Progenitor cell of endocrine pancreas (in vitro differentiated cells): ENCODE measurements at places on chromosomes 2 and 18.

DNA sequence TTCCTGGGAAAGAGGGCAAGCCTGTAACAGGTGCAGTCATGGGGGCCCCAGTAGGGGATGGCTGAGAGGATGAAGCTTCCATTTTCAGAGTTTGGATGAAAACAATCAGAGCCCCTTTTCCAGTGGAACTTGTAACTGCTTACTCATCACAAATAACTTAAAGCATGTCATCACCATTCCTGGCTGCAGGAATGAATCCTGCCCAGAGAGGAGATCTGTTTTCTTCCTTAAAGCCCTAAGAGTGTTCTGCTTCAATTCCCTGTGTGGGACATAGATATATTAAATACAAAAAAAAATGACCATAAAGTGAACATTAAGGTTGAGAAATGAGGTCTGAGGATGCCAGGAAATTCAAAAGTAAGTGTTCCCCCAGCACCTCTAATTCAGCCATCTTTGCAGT is 183.4 kb upstream of the MEIS1 start:
- no peak for DNase-seq

GRCh38 chr2:37575780-37576179 is 95.7 kb downstream of the CDC42EP3 start:
- no peak for DNase-seq

GRCh38 chr2:203894262-203894661 is 26.7 kb downstream of the CTLA4 start:
- no peak for DNase-seq

DNA sequence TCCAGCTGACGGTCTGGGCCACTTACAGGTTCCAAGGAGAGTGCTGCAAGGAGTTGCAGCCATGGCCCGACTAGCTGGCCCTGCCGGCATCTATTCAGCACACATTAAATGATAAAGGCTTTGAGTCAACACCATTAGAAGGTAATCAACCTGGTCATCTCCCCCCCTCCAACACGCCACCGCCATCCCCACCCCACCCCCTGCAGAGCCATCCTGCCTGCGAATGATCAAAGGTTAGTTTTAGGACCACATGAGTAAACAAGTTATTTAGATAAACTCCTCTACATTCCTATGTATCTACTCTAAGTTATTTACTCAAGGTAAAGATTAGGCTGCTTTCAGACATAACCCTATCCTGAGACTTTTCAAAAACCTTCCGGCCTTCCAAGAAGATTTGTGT is 349.3 kb upstream of the SLC39A10 start:
- DNase-seq: no peak

- no peak for DNase-seq
These were observed 699.7 kb upstream of the ZNF804A start for GRCh38 chr2:183898641-183899040.

GRCh38 chr18:60075477-60075876 is 175.7 kb downstream of the PMAIP1 start:
- DNase-seq: no peak

GRCh38 chr2:8573234-8573941 is 108.5 kb upstream of the ID2 start:
- DNase-seq: no peak
